Mucosa of gallbladder (tissue), 1 donor: ENCODE measurements at places on chromosomes 3 and 15. TPM values are rescaled to one million over a fixed set of nuclear protein-coding genes. Genes with fewer than 3 reads are reported as not detected.

The WDR93 gene
- 0.49 TPM for total RNA-seq

The HRG gene
- total RNA-seq: 0.49 TPM

The FBXO40 gene
- 0.03 TPM for total RNA-seq

The GOLGA6B gene
- total RNA-seq: not detected

The SLC33A1 gene
- total RNA-seq: 47.8 TPM

The MED12L gene
- total RNA-seq: 7.5 TPM

The SLC22A14 gene
- 0.46 TPM for total RNA-seq

The SLC9C1 gene
- total RNA-seq: 0.46 TPM
